Panc1 (cell line): ENCODE measurements at places on chromosomes 12 and 14.

DNA sequence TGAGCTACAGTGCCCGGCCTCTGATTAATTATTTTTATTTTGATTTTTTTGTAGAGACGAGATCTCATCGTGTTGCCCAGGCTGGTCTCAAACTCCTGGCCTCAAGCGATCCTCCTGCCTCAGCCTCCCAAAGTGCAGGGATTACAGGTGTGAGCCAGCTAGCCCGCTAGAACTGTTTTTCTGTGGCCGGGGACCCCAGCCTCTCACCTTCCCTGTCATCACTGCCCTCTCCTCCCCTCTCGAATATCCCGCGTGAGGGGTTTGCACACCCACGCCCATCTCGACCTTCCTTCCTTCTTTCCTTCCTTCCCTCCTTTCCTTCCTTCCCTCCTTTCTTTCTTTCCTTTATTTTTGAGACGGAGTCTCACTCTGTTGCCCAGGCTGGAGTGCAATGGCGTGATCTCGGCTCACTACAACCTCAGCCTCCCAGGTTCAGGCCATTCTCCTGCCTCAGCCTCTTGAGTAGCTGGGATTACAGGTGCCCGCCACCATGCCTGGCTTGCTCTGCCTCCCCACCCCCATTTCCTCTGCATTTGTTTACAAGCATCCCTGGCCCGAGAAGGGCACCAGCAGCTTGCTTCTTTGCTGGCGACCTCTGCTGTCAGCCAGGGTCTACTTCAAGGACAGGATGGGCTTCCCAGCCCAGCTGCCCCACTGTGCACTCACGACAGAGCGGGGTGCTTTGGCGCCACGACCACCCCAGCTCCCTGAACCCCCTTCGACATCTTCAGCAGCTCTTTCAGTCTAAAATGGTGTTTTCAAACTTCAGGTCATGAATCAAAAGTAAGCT lies 4.3 kb upstream of the TRAF3 start:
- no peak for DNase-seq

- DNase-seq: no peak
These were observed 108.5 kb downstream of the SLC38A1 start for GRCh38 chr12:46160101-46160980.

GRCh38 chr12:130589540-130590317 lies 126.4 kb downstream of the RIMBP2 start:
- DNase-seq: no peak

GRCh38 chr12:108778053-108778452 lies 46.7 kb upstream of the CORO1C start:
- DNase-seq: no peak

DNA sequence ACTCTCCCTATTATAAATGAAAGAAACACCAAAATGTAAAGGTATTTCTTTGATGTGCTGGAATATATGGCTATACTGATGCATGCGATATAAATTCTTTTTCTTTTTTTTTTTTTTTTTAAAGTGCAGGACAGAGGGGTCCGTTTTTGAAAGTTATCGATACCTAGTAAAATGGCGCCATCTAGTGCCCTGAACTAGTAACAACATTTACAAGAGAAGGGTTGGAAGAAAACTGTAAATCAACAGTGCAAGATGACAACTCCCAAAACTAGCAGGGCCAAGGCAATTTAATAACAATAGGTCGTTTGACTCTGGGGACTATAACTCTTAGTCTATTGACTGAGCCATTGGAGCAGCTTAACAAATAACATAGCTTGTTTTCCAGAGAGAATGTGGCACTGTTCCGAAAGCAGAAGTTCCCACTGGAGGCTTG lies 137.7 kb downstream of the SPTSSA start:
- no peak for DNase-seq

DNA sequence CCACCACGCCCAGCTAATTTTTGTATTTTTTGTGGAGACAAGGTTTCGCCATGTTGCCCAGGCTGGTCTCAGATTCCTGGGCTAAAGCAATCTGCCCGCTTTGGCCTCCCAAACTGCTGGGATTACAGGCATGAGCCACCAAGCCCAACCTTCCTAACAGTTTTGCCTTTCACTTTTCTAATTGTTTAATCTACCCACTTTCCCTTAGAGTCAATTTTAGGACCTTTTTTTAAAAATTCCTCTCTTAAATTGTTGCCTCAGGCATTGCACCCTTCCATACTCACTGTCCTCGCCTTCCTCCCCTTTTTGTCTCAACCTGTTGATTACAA lies 11.5 kb downstream of the ZFHX2 start:
- DNase-seq: no peak

- no peak for DNase-seq
These were observed 4.5 kb downstream of the UBC start for GRCh38 chr12:124909831-124910560.

GRCh38 chr14:86613126-86613525 lies 1083.2 kb downstream of the FLRT2 start:
- no peak for DNase-seq

- DNase-seq: no peak
These were observed 32.4 kb downstream of the PSEN1 start for GRCh38 chr14:73168691-73169090.

DNA sequence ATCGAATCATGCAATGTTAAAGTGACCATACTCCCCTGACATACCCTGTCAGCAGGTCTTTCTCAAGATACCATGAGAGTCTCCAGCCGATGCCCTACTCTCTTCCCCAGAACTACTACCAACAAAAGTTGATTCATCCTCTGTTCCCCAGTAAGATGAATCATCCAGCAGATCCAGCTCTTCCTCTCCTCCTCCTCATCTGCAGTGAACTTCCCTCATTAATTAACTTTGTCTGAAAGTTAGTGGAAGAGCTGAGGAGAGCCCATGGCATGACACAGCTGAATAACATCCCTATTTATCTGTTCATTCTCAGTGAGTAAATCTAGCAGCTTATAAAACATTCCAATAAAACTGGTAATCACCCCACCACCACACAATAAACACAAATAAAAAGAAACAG lies 213.4 kb downstream of the EGLN3 start:
- no peak for DNase-seq

DNA sequence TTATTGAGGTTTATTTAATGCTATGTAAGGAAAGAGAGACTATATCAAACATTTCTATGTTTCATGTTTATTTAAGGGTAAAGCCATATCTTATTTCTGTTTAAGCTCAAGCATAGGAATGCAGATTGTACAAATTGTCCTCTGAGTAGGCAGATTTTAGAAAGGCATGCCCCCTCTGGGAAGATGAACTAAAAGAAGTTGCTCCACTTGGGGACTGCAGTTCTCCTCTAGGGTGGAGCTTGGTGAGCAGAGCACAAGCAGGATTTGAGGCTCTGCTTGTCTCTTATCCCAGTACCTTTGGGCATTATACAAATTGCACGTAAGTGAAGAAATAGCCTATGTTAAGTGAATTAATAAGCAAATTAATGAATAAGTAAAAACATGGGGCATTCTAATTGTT lies 96.2 kb upstream of the PDE3A start:
- no peak for DNase-seq

DNA sequence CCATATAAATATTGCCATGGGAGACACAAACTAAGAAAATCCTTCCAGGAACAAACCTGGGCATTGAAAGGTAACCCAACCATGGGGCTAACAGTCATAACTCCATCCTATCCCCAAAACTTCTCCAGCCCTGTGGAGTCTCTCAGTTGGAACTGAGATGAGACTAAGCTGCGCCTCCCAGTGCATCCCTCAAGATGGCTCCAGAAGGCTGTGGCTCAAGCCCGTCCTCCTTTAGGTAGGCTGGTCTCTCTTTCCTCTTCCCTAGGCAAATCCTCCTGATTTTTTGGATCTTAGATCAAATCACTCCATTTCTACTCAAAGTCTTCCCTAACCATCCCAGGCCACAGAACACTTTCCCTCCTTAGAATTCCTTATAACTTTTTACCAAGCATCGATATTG lies 364.3 kb upstream of the CCDC196 start:
- DNase-seq: no peak

DNA sequence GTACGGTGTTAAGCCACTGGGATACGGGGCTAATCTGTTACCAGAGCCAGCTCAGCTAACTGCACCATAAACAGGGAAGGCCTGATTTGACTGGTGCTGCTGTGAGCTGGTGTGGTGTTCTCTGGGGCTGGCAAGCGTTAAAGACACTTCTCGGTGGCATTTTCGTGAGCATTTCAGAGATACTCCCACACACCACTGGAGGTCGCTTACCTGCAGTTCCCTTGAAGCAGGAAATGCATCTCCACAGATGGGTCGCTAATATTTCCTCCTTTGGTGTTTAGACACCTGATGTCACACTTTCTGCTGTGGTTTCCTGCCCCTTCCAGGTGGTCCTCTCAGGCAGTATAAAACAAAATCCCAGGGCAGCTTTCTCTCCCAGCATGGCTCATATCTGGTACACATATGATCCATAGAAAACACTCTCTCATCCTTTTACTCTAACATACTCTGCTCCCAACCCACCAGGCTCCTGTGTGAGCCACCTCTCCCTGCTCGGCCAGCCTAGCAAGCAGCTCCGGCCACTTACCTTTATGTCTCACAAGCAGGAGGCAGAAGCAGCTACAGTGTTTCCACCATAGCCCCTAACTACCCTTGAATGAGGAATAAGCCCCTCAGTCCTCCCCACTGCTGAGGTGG lies 129.9 kb upstream of the GRIN2B start:
- DNase-seq: peak; percentile 2

- DNase-seq: no peak
These were observed 12.1 kb downstream of the SPTSSA start for GRCh38 chr14:34449819-34450541.

- no peak for DNase-seq
These were observed 205.9 kb downstream of the PHLDA1 start for GRCh38 chr12:75825686-75826085.

GRCh38 chr12:82789674-82790073 lies 103.0 kb downstream of the TMTC2 start:
- DNase-seq: no peak

DNA sequence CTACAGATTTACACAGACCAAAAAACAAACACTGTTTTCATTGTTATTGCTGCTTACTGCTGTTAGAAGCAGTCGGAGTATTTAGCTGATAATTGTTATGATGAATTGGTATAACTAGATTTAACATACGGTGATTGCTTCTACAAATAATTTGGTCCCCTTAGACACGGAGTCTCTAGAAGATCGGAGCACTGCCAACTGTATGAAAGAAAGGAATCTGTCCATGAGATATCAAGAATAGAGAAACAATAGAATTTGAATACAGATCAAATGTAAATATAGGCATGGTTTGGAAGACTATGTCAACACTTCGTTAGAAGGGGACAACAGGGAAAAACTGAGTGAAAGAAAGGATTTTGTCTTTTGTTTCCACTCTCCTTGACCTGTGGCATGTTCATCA lies 110.9 kb downstream of the PPP2R5E start:
- no peak for DNase-seq

- DNase-seq: no peak
These were observed 170.3 kb upstream of the LMNTD1 start for GRCh38 chr12:25723336-25723735.

- no peak for DNase-seq
These were observed at the start of gene EVL for GRCh38 chr14:100065111-100065871. Gene EVL (plus strand): TSS chr14:100065422. CDS start chr14:100065501, 79 bp downstream.

DNA sequence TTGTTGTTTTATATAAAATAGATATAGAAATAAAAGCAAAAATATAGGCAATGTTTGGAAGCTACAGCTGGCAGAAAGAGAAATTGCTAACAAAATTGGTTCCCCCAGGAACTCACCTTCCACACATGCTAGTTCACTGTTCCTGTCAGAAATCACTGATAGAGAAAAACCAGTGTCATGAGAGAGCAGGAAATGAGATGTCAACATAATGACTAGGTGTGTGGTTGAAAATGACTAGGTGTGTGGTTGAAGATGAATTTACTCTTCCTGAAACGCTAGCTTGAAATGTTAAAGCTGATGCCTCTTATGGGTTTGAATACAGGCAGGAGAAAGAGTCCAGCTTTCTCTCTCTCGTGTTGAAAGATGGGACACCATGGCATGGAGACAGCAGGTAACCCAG lies 216.3 kb downstream of the C12orf42 start:
- DNase-seq: no peak

DNA sequence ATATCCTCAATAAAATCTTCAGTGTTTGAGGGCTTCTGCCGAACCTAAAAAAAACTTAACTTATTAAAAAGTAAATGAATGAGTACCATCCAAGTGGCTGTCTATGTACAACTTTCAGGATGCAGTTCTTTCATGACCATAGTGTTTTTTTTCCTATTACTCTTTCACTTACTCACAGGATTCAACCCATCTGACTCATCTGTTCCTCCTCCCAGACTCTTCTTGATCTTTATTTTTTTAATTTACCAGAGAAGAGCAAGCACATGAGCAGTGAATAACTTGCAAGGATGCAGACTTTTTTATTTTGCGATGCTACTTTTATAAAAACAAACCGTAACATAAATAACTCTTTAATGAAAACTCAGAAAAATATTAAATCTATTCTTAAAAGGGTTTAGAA lies 24.5 kb downstream of the RECQL start:
- DNase-seq: no peak

GRCh38 chr12:69987579-69988091 lies 162.6 kb downstream of the MYRFL start:
- no peak for DNase-seq

GRCh38 chr14:41167040-41167439 lies 439.6 kb upstream of the LRFN5 start:
- no peak for DNase-seq

GRCh38 chr12:26941215-26941594 lies 2.9 kb downstream of the FGFR1OP2 start:
- no peak for DNase-seq

GRCh38 chr12:106445959-106446358 lies 88.4 kb downstream of the POLR3B start:
- DNase-seq: no peak

- DNase-seq: no peak
These were observed 13.8 kb upstream of the IL26 start for GRCh38 chr12:68239309-68239982.

GRCh38 chr12:11576104-11576503 lies 73.4 kb upstream of the ETV6 start:
- DNase-seq: no peak

- DNase-seq: no peak
These were observed 150.0 kb upstream of the SYT10 start for GRCh38 chr12:33589576-33590114.

GRCh38 chr12:11715621-11716020 lies 66.1 kb downstream of the ETV6 start:
- no peak for DNase-seq

GRCh38 chr12:68963856-68964745 lies 31.1 kb upstream of the CPM start:
- DNase-seq: no peak

GRCh38 chr14:31703056-31703455 lies 141.9 kb downstream of the NUBPL start:
- no peak for DNase-seq

- no peak for DNase-seq
These were observed 69.9 kb upstream of the MON2 start for GRCh38 chr12:62396750-62397149.

GRCh38 chr12:4958697-4959375 lies 49.1 kb downstream of the KCNA1 start:
- DNase-seq: no peak

GRCh38 chr14:24311837-24312615 lies 724 bp downstream of the LTB4R start:
- no peak for DNase-seq

GRCh38 chr12:65695113-65695865 lies 129.0 kb upstream of the HMGA2 start:
- peak; percentile 88 for DNase-seq
